ENCODE measurements at places on chromosomes 11 and 22. TPM values are rescaled to one million over a fixed set of nuclear protein-coding genes. Genes with fewer than 3 reads are reported as not detected.

The MYOD1 gene
- not detected for total RNA-seq

The OR2AT4 gene
- not detected for total RNA-seq

The TECTA gene
- 0.82 TPM for total RNA-seq

The MCAT gene
- 16.8 TPM for total RNA-seq

The RTN4RL2 gene
- not detected for total RNA-seq

The ZNF408 gene
- total RNA-seq, result 12.8 TPM

The PAX6 gene
- total RNA-seq, result not detected

The CEP126 gene
- 5.7 TPM for total RNA-seq

The MIAT gene
- 1.2 TPM for total RNA-seq

Measured in sigmoid colon (tissue), 7 donors.